IMR-90 (cell line): ENCODE measurements at places on chromosomes 5 and 9. TPM values are rescaled to one million over a fixed set of nuclear protein-coding genes. Genes with fewer than 3 reads are reported as not detected.

- DNase-seq: no peak
These were observed 88.3 kb upstream of the CCDC112 start for GRCh38 chr5:115384587-115385375.

DNA sequence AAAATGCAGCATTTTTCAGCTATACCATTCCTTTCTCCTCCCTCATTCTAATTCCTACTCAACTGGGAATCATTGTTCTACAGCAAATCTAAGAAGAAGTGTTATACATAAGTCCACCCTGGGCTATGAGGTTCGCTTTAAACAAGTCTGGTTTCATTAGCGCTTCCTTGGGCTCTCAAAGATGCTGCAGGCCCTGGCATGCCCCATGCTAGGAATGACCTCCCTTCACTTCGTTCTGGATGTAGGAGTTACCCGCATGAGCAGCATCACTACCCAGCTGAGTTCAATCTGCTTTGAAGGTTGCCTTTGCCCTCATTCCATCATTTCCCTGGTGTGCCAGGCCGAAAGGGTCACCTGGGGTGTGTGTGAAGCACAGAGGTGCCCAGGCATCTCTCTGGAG is 35.4 kb downstream of the F2R start:
- no peak for DNase-seq

- DNase-seq: no peak
These were observed 58.6 kb upstream of the LMNB1 start for GRCh38 chr5:126718236-126718868.

- no peak for DNase-seq
These were observed 133.3 kb downstream of the ARL15 start for GRCh38 chr5:54177058-54177457.

DNA sequence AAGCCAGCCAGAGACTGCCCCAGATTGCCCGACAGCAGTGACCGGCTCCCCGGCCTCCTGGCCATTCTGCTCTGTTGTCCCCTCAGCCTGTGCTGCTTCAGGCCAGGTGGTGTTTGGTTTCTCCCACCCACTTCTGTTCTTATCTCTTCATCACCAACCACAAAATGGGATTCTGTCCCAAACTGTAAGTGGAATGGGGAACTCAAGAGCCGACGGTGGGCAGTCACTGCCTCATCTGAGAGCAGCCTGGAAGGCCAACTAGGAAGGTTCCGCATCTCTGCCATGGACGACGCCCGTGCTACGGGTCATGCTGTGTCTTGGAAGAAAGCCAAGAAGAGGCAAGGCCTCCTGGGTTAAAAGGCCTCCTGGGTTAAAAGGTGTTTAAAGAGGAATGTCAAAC is 219.0 kb upstream of the PIK3R1 start:
- no peak for DNase-seq

PRSS3 gene
- polyA plus RNA-seq: 7.0 and 7.7 TPM in 2 replicates

LTC4S gene
- 0.72 and 1.9 TPM in 2 replicates for polyA plus RNA-seq

GRCh38 chr9:131259432-131259898 is 16.8 kb downstream of the FAM78A start:
- no peak for DNase-seq

DNA sequence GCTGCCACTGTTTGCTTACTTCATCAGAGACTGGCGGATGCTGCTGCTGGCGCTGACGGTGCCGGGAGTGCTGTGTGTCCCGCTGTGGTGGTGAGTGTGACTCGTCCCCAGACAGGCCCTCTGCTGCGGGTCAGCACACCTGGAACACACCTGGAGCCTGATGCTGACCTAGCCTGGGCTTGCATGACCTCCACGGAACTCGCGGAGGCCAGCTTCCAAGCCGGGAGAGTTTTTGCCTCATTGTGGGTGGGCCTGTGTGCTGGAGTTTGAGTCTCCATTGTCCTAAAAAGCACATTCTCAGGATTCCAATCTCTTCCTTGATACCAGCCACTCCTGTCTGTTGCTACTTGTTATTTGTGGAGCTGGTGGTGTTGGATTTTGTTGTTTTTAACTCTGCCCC is 28.1 kb downstream of the SLC22A4 start:
- no peak for DNase-seq

- DNase-seq: peak; percentile 87
These were observed 9.2 kb upstream of the SHROOM1 start for GRCh38 chr5:132839426-132840301.

- no peak for DNase-seq
These were observed 95.0 kb downstream of the DROSHA start for GRCh38 chr5:31436851-31437250.

DNA sequence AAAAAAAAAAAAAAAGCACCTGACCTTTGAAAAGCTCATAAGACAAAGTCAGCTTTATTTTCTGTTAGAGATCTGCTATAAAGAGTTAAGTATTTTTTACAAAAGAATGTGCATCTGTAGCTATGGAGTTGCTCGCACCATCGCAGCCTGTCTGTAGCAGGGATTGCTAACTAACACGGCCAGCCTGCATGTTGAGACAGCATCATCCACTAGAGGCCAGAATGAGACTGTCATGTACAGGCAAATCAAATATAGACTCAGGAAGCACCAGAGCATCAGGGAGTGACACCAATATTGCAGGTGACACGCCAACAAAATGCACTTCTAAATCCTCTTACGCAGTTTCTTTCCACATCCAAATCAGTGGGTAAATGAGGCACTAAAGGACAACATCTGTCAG is 136.3 kb upstream of the RASEF start:
- DNase-seq: peak; percentile 25

GRCh38 chr9:86342269-86342668 is 11.9 kb downstream of the TUT7 start:
- no peak for DNase-seq

DNA sequence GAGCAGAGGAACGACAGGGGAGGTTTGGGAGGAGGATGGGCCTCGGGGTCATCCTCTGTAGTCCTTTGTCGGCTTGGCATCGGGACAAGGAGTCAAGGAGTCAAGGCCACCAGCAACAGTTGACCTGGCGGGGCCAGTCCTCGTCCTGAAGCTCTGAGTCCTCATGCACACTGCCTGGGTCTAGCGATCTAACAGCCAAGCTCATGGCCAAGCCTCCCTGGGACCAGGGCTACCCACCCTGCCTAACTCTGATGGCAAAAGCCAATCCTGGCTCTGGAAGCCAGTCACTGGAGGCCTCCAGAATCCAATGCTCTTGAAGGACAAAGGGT is 49.8 kb downstream of the CAMK2A start:
- no peak for DNase-seq

DNA sequence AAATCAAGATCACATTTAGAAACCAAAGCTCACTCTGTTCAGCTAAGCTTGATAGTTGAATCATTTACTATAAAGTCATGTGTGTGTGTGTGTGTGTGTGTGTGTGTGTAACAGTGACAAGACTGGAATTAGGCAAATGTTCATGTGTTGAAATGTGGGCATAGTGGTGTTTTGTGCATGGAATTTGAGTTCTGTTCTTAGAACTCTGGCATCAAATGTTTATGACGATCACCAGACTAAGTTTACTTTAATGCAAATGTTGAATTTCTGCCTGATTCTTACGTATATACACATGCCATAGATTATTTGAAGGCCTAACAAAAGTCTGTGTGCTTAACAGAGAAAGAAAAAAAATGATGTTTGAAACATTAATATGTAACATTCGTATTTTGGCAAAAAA is 72.8 kb upstream of the COL5A1 start:
- peak; percentile 80 for DNase-seq

CDH6 gene
- polyA plus RNA-seq: 69.1 and 72.2 TPM in 2 replicates

- no peak for DNase-seq
These were observed 147.9 kb downstream of the C5orf15 start for GRCh38 chr5:133820507-133820906.

DNA sequence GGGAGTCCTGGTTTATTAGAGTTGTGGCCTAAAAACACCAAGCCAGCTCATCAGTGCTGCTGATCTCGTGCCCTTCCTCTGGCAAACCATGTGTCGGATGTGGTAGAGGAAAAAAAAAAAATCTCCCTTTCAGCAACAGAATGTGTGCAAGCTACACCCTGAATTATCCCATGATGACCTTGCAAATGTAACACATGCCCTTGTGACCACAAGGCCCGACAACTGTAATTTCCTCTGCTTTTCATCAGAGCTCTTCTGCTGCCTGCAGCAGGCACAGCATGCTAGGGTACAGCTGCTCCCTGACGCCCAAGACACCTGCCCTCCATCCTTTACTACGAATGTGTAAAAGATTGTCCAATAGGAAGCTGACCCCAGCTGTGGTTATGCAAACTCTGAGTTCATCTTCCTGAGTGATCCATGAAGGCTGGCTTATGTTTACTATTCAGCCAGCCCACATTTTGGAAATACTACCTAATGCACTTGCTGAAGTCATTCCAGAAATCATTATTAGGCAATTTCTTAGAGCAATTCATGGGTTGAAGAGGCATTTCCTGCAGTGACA is 14.6 kb upstream of the BNC2 start:
- peak; percentile 98 for DNase-seq

DNA sequence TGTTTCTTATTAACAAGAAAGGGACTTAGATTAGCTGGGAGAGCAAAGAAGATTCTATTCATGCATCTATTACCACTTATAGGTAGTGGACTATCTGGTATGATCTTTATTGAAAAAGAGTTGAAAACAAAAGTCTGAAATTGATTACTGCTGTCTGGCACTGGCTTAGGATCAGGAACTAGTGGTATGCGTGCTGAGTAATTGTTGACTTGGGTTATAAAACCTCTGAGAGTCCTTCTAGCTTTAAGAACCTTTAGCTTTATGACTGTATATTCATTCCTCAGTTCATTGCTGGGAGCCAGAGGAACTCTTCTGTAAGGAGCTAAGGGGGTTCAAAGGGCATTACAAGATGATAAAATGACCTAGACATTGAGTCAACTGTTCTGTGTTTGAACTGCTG is 7.6 kb downstream of the SLC1A1 start:
- peak; percentile 39 for DNase-seq

DNA sequence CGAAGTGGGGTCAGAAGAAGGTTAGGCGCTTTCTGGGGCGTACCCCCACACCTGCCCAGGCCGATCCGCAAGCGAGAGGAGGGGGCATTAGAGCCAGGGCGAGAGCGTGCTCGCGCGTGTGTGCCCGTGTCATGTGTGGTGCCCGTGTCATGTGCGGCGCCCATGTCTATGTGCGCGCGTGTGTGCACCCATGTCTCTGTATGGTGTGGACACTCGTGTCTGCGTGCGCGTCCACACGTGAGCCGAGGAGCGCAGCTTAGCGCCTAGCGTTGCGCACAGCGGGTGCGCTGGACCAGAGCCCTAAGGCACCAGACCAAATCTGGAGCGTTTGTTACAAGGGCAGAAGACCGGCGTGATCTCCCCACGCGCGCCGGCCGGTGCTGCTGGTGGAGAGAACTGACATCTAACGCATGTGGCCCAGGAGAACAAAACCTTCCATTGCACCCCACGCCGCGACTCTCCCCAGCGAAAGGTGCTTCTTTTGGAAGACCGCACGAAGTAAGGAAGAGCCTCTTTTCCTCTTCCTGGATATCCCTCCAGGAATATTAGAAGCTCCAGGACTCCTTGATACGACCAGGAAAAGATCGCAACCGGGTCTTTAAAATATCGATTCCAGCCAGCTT is 644 bp downstream of the NIM1K start:
- DNase-seq: peak; percentile 27

GRCh38 chr5:168796000-168796399 is 216.8 kb upstream of the PANK3 start:
- DNase-seq: no peak

GRCh38 chr9:86734771-86735170 is 212.5 kb downstream of the GAS1 start:
- DNase-seq: peak; percentile 83

DNA sequence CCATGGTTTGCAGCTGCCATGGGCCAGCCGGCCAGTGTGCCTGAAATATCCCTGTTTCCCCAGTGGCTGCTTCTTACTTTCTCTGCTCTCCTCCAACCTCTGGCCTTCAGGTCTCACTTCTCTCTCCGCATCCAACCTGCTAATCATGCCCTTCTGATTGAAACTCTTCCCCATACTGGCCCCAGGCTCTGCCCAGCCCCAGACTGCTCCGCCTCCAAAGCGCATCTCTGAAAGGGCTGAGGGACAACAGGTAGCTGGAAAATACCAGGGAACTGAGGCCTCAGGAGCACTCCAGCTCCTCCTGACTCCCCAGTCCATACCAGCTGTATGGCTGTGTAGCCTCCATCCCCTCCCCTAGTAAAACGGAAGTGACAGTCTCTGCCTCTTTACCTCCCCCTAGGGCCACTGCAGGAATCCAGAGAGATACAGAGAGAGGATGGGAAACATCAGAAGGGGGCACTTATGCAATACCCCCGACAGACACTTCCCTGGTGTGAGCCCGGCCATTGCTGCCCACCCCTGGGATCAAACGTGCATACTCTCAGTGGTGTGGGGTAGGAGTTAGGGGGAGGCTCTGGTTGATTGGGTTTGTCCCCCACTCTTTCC is 34.2 kb downstream of the PAX5 start:
- DNase-seq: no peak

GRCh38 chr5:79821-80220 is 12.1 kb upstream of the PLEKHG4B start:
- no peak for DNase-seq

GRCh38 chr9:28651050-28651722 is 1077.9 kb upstream of the C9orf72 start:
- DNase-seq: no peak

DNA sequence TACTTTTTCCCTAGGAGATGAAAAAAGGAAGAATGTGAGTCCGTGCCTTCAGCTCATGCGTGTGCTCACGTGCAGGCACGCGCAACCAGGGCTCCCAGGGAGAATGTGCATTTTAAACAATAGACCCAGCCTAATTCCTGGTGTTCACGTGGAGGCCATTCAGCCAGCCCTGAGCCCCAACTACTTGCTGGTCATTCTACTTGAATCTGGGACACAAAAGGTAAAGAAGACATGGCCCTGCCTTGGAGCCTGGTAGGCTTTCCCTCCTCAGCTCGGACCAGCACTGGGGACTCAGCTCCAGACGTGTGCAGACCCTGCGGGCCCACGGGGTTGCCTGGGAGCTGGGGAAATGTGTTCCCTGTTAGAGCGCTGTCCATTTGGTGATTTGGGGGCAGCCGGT is 125.5 kb downstream of the MVB12B start:
- DNase-seq: no peak

DNA sequence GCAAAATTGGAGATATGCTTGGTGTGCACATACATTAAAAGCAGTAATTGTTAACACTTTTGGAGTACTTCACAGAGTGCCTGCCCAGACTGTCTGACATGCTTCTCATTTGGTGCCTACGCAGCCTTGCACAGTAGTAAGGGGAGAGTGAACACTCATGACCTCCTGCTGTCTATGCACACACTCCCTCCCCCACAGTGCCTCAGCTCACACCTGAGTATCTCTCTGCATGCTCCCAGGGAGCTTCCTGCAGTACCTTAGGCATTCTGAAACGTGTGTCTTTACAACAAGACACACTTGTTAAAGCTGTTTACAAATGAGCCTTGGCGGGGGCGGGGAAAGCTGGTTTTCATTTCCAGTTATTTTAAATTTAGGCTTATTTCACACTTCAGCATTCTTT is 18.0 kb downstream of the MAP3K1 start:
- no peak for DNase-seq

GRCh38 chr5:39775797-39776365 is 351.1 kb upstream of the DAB2 start:
- DNase-seq: peak; percentile 10

GRCh38 chr5:149561848-149562247 is 10.6 kb upstream of the CSNK1A1 start:
- peak; percentile 98 for DNase-seq

- no peak for DNase-seq
These were observed 365.2 kb downstream of the PDE4D start for GRCh38 chr5:59528202-59528862.

CDH9 gene
- not detected in 2 replicates for polyA plus RNA-seq

SLC25A2 gene
- not detected in 2 replicates for polyA plus RNA-seq
